ENCODE measurements at places on chromosomes 4 and X. TPM values are rescaled to one million over a fixed set of nuclear protein-coding genes. Genes with fewer than 3 reads are reported as not detected.

The RASL11B gene
- total RNA-seq, result 3.1 TPM

The SOWAHB gene
- not detected for total RNA-seq

The OTUD6A gene
- not detected for total RNA-seq

The PPARGC1A gene
- 7.9 TPM for total RNA-seq

The AFM gene
- not detected for total RNA-seq

The PABPC5 gene
- total RNA-seq, result 2.2 TPM

DNA sequence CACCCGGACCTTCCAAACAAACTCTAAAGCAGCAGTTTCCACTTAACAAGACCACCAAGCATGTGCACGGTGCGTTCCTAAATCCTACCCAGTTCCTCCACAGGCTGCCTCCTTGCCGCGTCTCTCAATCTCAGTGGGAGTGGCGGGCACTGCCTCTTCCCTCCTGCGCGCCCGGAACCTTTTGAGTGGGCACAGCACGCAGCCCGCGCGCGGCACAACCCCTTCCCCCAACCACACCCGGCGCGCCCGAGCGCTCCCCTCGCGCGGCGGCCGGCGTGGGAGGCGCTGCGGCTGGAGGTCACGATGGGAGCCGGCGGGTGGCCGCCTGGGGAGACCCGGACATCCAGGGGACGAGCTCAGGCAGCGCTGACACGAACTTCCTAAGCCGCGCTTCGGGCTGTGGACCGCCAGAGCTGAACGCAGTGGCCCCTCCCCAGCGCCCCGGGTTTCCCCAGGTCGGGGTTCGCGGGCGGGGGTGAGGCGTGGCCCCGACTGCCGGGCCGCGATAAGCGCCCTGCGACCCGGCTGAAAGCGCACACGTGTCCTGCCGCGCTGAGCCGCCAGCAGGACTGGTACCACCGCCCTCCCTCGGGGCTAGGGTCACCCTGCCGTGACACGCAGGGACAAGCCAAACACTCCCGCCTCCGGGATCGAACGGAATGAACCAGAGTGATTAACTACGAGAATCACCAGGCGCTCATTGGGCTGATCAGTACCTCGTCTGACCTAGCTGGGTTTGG lies at the start of gene ABCG2:
Gene ABCG2 (minus strand): TSS at position 151 of the 740 bp plus-strand sequence. CDS start 18,644 bp downstream, outside the sequence.
- H3K27ac ChIP-seq, result peak within 1 kb of the TSS; percentile 60
- H3K36me3 ChIP-seq, result no peaks in the 10 kb centered on the region
- no peaks in the 10 kb centered on the region for H3K4me1 ChIP-seq
- H3K4me3 ChIP-seq, result peak within 1 kb of the TSS; percentile 73
- no peak for DNase-seq

DNA sequence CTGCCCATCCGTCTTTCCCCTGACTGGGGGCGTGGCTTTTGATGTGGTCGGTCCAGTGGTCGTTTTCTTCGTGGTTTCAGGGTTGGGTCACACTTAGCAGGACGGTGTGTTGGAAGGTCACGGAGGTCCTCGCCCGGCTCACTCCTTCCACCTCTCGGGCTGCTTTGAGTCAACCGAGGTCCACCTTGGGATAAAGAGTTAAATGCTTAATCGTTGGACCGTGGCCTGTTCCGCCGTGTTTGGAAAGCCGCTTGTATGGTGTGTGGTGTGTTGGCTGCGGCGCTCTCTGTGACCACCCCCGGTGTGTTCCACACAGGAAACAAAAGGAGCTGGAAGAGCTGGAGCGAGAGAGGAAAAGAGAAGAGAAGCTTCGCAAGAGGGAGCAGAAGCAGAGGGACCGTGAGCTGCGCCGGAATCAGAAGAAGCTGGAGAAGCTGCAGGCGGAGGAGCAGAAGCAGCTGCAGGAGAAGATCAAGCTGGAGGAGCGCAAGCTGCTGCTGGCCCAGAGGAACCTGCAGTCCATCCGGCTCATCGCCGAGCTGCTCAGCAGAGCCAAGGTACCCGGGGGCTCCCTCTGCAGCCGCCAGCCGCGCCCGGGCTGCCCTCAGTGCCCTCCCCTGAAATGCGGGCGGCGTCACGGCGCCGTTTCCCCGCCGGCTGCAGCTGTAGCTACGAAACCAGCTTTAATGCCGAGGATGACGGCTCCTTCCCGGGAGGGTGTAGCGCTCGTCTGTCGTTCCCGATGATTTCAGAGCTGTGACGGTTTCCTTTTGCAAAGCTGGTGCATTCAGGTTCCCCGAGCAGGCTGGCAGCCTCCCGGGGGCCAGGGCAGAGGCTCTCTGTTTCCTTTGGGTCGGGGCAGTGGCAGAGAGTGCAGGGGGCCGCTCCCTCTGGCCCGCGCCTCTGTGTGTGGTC lies 7.7 kb downstream of the AKAP17A start:
- no peak overlapping the region for H3K27ac ChIP-seq
- H3K27me3 ChIP-seq, result no peaks in the 10 kb centered on the region
- no peak overlapping the region for H3K4me3 ChIP-seq
- no peaks in the 10 kb centered on the region for H3K4me1 ChIP-seq
- no peak for DNase-seq
- H3K36me3 ChIP-seq, result peaks cover 50% of the 10 kb centered on the region

- H3K4me3 ChIP-seq, result no peak overlapping the region
- no peaks in the 10 kb centered on the region for H3K4me1 ChIP-seq
Measured at GRCh38 chr4:17328141-17328815, 183.6 kb downstream of the QDPR start.

DNA sequence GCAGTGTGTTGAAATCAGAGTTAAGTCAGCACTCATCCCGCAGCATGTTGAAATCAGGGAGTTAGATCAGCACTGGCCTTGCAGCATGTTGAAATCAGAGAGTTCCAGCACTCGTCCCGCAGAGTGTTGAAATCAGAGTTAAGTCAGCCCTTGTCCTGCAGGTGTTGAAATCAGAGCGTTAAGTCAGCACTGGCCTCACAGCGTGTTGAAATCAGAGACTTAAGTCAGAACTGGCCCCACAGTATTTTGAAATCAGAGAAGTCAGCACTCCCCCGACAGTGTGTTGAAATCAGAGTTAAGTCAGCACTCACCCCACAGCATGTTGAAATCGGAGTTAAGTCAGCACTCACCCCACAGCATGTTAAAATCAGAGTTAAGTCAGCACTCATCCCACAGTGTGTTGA lies 10.9 kb upstream of the UVSSA start:
- no peak overlapping the region for H3K4me3 ChIP-seq
- no peaks in the 10 kb centered on the region for H3K27me3 ChIP-seq
- H3K27ac ChIP-seq, result no peak overlapping the region
- H3K4me1 ChIP-seq, result no peaks in the 10 kb centered on the region
- H3K36me3 ChIP-seq, result peaks cover 5% of the 10 kb centered on the region

DNA sequence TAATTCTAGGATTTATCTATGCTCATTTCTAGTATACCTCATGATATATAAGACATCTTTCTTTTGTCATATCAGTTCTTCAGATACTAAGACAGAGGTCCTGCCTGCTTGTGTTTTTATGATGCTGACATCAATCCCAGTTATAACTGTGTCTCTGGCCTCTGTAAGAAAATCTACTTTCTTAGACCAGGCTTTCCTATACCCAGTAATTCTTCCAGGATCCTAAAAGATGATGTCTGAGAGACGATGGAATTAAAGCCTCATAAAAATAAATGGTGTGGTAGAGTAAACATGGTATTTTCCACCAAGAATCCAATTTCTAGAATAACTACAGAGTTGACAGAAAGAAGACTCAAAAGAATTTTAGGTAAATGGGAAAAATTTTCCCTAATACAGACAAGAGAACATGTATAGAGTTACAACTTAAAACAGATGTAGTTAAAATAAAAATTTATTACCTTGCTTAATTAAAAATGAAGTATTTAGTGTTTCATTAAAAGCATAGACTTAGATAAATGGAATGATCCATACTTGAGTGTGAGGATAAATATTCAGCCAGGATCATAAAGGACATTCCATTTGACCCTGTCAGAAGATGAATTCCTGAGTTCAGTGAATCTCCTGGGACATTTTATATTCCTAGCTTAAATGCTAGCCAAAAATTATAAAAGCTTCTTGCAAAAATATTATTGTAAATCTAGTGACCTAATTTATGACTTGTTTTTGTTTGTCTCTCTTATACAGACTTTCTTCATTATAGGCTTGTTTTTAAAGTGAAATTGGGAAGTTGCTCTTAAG lies 137.4 kb downstream of the PDLIM5 start:
- no peak for DNase-seq
- H3K27ac ChIP-seq, result no peak overlapping the region
- H3K27me3 ChIP-seq, result no peaks in the 10 kb centered on the region

- H3K4me3 ChIP-seq, result no peak overlapping the region
- no peaks in the 10 kb centered on the region for H3K4me1 ChIP-seq
- DNase-seq, result no peak
- no peaks in the 10 kb centered on the region for H3K36me3 ChIP-seq
Measured at GRCh38 chr4:38785901-38786402, 3.2 kb upstream of the TLR10 start.

- DNase-seq, result no peak
- H3K4me3 ChIP-seq, result no peak overlapping the region
- H3K36me3 ChIP-seq, result no peaks in the 10 kb centered on the region
- H3K27ac ChIP-seq, result no peak overlapping the region
- H3K4me1 ChIP-seq, result no peaks in the 10 kb centered on the region
Measured at GRCh38 chr4:123783921-123784320, 387.3 kb downstream of the SPRY1 start.

- no peaks in the 10 kb centered on the region for H3K27me3 ChIP-seq
- DNase-seq, result no peak
- no peaks in the 10 kb centered on the region for H3K4me1 ChIP-seq
- H3K27ac ChIP-seq, result no peak overlapping the region
- H3K4me3 ChIP-seq, result no peak overlapping the region
- H3K36me3 ChIP-seq, result no peaks in the 10 kb centered on the region
Measured at GRCh38 chr4:163535657-163536056, 41.2 kb downstream of the TMA16 start.

DNA sequence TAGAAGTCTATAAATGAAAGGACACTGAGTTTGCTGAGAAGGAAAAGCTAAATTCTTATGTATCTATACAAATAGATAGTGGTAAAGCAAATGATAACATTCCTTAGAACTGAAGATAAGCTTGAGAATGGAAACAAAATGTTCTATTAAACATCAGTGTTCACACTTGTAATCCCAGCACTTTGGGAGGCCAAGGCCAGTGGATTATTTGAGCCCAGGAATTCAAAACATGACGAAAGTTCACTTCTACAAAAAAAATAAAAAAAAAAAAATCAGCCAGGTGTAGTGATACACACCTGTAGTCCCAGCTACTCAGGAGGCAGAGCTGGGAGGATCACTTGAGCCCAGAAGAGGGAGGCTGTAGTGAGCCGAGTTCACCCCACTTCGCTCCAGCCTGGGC lies 199.8 kb downstream of the COMMD8 start:
- no peak overlapping the region for H3K4me3 ChIP-seq
- DNase-seq, result no peak
- H3K27ac ChIP-seq, result no peak overlapping the region
- H3K27me3 ChIP-seq, result no peaks in the 10 kb centered on the region
- H3K4me1 ChIP-seq, result no peaks in the 10 kb centered on the region

DNA sequence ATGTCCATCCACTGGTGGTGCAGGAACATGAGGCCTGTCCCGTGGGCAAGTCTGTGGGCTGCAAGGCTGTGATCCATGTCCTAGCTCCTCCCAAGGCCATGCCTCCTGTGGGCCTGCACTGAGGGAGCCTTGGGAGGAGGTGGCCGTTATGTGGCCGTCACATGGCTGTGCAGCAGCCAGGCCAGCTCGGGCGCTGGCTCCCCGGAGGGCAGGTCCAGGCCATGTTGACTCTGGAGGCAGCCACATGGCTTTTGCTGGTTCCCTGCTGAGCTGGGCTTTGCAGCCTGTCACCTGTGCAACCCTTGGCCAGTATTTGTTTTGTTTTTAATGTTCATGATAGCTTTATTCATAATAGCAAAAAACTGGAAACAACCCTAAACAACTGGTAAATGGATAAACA lies 13.3 kb downstream of the ADRA2C start:
- DNase-seq, result no peak
- no peaks in the 10 kb centered on the region for H3K4me1 ChIP-seq

DNA sequence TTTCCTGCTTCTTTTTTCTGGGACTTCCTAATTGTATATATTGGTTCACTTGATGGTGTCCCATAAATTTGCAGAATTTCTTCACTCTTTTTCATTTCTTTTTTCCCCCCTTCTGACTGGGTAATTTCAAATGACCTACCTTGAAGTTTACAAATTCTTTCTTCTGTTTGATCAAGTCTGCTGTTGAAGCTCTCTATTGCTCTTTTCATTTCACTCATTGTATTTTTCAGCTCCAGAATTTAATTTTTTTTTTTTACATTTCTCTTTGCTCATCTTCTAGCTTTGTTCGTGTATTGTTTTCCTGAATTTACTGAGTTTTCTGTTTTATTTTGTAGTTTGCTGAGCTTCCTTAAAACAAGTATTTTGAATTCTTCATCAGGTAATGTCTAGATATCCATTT lies 61.7 kb upstream of the SRD5A3 start:
- no peak for DNase-seq
- H3K27me3 ChIP-seq, result no peaks in the 10 kb centered on the region
- H3K36me3 ChIP-seq, result no peaks in the 10 kb centered on the region
- no peak overlapping the region for H3K27ac ChIP-seq
- no peak overlapping the region for H3K4me3 ChIP-seq
- H3K4me1 ChIP-seq, result no peaks in the 10 kb centered on the region

GRCh38 chr4:81118086-81118485 lies 87.6 kb downstream of the BMP3 start:
- no peaks in the 10 kb centered on the region for H3K4me1 ChIP-seq
- no peak overlapping the region for H3K27ac ChIP-seq
- no peaks in the 10 kb centered on the region for H3K27me3 ChIP-seq

GRCh38 chr4:16846540-16847117 lies 51.8 kb downstream of the LDB2 start:
- H3K4me3 ChIP-seq, result no peak overlapping the region
- H3K27me3 ChIP-seq, result no peaks in the 10 kb centered on the region
- DNase-seq, result no peak
- no peaks in the 10 kb centered on the region for H3K4me1 ChIP-seq
- H3K36me3 ChIP-seq, result no peaks in the 10 kb centered on the region

DNA sequence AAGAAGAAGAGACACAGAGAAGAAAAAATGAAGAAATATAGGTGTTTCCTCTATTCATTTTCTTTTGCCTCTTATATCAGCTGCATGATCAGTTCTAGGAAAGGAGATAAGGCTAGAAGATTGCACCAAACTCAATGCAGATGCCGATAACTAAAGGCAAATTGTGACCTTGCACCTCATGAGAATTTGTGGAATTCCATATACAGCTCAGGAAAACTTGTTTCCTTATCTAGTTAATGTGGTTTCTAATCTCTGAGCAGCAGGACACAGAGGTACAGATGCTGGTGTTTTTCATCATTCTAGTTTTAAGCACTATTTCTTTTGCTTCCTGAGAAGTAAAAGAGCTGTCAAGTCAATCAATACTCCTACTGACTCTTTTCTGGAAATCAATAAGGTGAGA lies 104.6 kb upstream of the NWD2 start:
- no peaks in the 10 kb centered on the region for H3K36me3 ChIP-seq
- H3K4me3 ChIP-seq, result no peak overlapping the region
- H3K4me1 ChIP-seq, result no peaks in the 10 kb centered on the region
- H3K27me3 ChIP-seq, result no peaks in the 10 kb centered on the region
- no peak for DNase-seq
- no peak overlapping the region for H3K27ac ChIP-seq

DNA sequence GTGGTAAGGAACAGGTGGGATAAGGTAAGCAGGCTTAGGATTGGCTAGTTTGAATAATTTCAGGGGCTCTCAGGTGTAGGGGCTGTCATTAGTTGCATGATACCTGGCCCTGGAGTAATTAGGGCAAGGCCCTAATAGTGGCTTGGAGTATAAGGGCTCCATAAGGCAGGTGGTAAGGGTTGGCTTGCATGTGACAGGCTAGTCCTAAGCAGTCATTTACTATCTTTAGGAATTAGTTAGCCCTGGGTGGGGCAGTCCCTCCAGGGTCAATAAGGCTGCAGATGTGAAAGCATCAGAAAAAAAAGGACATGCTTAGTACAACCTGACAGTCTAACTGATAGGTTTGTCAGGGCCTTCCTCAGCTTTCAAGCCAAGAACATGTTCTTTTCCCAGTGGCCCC lies 7.8 kb upstream of the TMPRSS11D start:
- H3K27ac ChIP-seq, result no peak overlapping the region
- H3K27me3 ChIP-seq, result no peaks in the 10 kb centered on the region
- no peaks in the 10 kb centered on the region for H3K36me3 ChIP-seq
- H3K4me3 ChIP-seq, result no peak overlapping the region
- DNase-seq, result no peak
